Stomach (tissue), 19 donors: ENCODE measurements at places on chromosomes 12 and 14. TPM values are rescaled to one million over a fixed set of nuclear protein-coding genes. Genes with fewer than 3 reads are reported as not detected.
A peak's percentile ranks its signal among the peaks of the same experiment; 100 is the strongest.

- DNase-seq = no peak
These were observed 46.4 kb upstream of the CRY1 start for GRCh38 chr12:107139787-107140186.

GRCh38 chr12:68904351-68904962, 28.5 kb downstream of the CPM start:
- no peak for DNase-seq

DNA sequence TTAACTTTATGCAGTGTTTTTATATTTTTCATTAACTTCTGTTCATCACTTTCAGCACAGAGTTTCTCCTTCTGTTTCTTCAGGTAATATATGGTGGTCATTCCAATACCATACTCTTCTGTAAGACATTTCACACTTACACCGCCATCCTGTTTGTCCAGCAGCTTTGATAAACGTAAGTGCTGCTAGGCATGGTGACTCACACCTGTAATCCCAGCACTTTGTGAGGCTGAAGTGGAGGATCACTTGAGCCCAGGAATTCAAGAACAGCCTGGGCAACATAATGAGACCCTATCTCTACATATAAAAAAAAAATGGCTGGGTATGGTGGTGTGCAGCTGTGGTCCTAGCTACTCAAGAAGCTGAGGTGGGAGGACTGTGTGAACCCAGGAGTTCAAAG, 55.8 kb downstream of the EXOC5 start:
- no peak for DNase-seq

SLCO1A2 gene
- not detected for total RNA-seq

DNA sequence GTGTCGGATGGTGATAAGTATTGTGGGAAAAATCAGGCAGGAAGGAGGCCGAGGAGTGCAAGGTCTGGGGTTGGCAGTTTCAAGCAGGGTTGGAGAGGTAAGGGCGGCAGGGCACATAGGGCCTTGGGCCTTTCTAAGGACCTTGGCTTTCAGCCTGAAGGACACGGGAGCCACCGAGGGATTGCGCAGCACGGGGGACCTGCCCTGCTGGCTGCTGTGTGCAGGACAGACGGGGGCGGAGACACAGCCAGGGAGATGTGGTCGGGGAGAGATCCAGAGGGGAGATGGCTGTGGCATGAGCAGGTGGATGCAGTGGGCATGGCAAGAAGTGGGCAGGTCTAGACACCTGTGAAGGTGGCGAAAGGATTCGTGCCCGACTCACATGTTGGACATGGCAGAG, 14.7 kb downstream of the OTUB2 start:
- DNase-seq = no peak

GRCh38 chr14:82046512-82047226, 513.0 kb upstream of the SEL1L start:
- DNase-seq = no peak

GRCh38 chr12:72647139-72647538, 375.0 kb downstream of the TRHDE start:
- no peak for DNase-seq

- DNase-seq = peak; percentile 24
These were observed 120.7 kb downstream of the ADGRD1 start for GRCh38 chr12:131074221-131075083.

DNA sequence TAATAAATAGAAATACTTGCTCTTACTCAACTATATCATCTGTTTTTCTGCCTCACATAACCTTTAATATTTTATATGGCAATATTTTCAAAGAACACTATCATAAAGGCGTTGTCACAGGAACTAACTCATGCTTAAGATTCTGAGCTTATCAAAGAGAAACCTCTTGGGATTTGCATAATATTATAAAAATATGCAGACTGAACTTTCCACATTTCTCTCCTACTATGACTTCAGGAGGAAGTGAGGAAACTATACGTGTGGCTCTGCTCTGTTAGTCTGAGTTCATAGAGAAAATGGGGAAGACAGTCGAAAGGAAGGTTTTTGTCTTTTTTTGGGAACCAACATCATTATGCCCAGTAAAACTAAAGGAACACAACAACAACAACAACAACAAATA, 124.7 kb downstream of the GARIN6 start:
- no peak for DNase-seq

GRCh38 chr12:26523708-26524150, 309.3 kb downstream of the ITPR2 start:
- DNase-seq = peak; percentile 93

GRCh38 chr14:23481362-23481970, 12.0 kb downstream of the NGDN start:
- no peak for DNase-seq

GRCh38 chr12:112275207-112275606, 107.0 kb downstream of the HECTD4 start:
- DNase-seq = no peak

GRCh38 chr12:20629414-20630156, 65.5 kb upstream of the SLCO1C1 start:
- DNase-seq = peak; percentile 24

DNA sequence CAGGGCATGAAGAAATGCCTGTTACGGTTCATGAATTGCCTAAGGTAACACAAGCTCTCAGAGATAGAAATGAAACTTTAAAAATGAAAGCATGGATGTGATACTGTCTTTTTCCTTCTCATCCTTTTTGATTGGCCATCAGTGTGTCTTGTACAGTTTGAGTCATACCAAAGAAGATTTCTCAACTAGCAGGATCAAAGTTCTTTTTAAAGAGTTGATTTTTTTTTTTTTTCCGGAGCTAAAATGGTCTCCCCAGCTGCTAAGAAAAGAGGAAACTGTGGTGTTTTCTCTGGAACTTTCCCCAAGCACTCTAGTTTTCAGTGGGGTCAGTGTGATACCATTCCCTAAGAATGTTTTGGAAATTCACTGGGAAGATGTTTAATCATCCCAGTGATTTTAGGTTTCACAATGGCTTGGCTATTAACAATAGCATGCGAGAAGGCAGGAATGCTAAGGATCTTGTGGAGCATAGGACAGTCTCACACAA, 105.0 kb downstream of the ETNK1 start:
- DNase-seq = no peak

DNA sequence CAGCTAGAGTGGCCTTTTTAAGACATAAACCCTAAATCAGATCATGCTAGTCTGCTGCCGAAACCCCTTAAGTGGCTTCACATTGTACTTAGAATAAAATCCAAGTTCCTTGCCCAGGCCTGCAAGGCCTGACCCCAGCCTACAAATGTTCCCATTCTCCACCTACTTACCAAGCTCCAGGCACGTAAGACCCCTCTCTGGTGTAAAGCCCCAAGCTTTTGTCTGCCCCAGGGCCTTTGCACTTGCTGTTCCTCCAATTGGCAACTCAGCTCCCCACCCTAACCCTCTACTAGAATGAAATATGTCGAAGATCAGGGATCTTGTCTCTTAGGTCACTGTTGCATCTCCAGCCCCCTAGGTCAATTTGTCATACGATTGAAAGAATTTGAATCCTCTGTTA, 27.1 kb upstream of the MED13L start:
- no peak for DNase-seq

DNA sequence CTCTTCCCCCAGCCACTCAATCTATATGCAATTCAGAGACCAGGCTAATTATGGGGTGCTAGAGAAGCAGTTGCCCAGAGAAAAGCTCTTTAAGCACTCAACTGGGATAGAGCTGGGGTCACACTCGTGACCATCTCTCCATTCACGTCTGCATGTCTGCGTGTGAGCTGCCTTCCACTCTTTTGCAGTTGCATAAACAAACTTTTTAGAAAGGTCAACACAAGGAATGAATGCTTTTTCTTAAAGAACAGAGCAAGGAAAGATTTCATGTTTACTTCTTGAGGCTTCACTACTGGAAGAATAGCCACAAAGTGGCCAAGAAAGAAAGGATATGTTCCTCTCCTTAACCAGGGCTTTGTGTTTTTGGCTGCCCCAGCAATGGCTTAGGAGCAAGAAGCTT, 151.1 kb downstream of the SAMD4A start:
- DNase-seq = no peak

GRCh38 chr12:69688471-69689427, 10.4 kb downstream of the BEST3 start:
- peak; percentile 31 for DNase-seq

TSPAN31 gene
- 20.4 TPM for total RNA-seq

DNA sequence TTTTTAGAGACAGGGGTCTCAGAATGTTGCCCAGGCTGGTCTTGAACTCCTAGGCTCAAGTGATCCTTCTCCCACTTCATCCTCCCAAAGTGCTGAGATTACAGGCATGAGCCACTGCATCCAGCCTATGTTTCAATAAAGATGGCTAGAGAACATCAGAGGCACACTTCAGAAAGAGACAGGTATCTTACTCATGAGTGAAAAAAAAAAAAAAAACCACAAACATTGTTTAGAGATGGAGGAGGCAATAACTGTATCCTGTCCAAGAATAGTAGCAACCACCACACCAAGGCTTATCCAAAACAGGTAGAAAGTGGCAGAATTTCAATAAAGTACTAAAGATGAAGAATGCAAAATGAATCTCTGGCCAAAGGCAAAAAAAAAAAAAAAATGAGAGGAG, 30.3 kb downstream of the EEA1 start:
- DNase-seq = no peak

DNA sequence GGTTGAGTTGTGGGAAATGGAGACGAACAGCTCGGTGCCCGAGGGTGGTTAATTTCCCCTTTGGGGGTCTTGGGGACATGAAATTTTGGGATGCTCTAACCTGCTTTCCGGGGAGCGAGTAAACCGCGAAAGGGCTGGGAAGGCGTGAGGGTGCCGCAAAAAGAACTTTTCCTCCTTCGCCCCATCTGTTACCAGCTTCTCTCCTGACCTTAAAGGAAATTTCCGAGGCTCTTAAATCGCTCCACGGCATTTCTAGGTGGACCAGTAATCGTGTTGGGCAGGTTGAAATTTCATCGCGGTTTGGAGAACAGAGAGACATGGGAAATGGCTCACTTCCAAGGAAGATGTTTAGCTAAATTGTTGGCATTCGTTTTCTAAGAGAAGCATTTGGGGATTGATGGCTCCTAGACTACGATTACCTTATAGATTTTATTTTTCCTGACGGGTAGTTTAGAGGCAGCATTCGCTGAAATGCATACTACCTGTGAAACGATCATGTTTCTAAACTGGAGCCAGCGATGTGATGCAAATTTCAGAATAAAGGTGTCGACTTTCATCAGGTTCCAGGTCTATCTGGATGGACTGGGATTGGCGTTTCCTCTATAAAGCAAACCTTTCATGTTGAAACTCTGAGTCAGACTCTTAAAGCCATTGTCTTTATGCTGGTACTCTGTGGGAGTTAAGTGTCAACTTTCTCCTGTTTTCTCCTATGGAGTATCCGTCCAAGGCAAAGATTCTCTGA, 414.5 kb downstream of the PCNX1 start:
- peak; percentile 68 for DNase-seq

KRT74 gene
- total RNA-seq = not detected

KRT83 gene
- not detected for total RNA-seq

GRCh38 chr14:61598980-61599379, 96.3 kb upstream of the HIF1A start:
- no peak for DNase-seq

DNA sequence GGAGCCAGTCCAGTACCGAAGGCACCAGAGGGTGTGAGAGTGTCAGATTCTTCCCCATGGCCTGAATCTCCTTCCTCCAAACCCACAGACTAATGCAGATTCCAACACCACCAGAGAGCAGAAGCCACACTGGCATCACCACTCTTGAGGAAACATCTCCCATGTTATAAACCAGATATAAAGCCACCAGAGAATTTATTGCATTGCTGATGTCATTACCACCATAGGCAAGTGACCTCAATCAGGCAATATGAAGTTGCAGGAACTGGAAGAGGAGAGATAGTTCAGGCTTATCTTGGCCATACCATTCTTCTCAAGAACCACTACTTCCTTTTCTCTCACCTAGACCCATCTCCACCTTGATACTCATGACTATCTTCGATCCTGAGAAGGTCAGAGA, 653.4 kb downstream of the TMEM121 start:
- no peak for DNase-seq
